ENCODE measurements at places on chromosomes 2 and 18. TPM values are rescaled to one million over a fixed set of nuclear protein-coding genes. Genes with fewer than 3 reads are reported as not detected.

GRCh38 chr2:174752403-174753037 is 11.8 kb downstream of the CHRNA1 start:
- H3K36me3 ChIP-seq = no peaks in the 10 kb centered on the region
- no peak overlapping the region for H3K4me3 ChIP-seq
- DNase-seq = no peak

Gene CENPA
- total RNA-seq = 30.9 TPM

Gene ADAM23
- 21.3 TPM for total RNA-seq

Gene DCDC2C
- total RNA-seq = not detected

Gene IL36G
- not detected for total RNA-seq

Gene ZNF892
- 10.8 TPM for total RNA-seq

Gene ARL4C
- total RNA-seq = 16.9 TPM

GRCh38 chr2:62501794-62502500 is 4.0 kb downstream of the TMEM17 start:
- no peaks in the 10 kb centered on the region for H3K27me3 ChIP-seq
- H3K27ac ChIP-seq = no peak overlapping the region
- no peaks in the 10 kb centered on the region for H3K36me3 ChIP-seq
- H3K4me3 ChIP-seq = no peak overlapping the region
- H3K4me1 ChIP-seq = no peaks in the 10 kb centered on the region

GRCh38 chr2:75960472-75961009 is 249.8 kb upstream of the GCFC2 start:
- no peaks in the 10 kb centered on the region for H3K36me3 ChIP-seq
- 0 out of 2 replicates have a peak, but pooled peaks cover 5% of the 10 kb centered on the region for H3K4me1 ChIP-seq
- H3K27ac ChIP-seq = no peak overlapping the region
- H3K4me3 ChIP-seq = no peak overlapping the region
- H3K27me3 ChIP-seq = no peaks in the 10 kb centered on the region
